ENCODE measurements at places on chromosomes 2 and 18.

DNA sequence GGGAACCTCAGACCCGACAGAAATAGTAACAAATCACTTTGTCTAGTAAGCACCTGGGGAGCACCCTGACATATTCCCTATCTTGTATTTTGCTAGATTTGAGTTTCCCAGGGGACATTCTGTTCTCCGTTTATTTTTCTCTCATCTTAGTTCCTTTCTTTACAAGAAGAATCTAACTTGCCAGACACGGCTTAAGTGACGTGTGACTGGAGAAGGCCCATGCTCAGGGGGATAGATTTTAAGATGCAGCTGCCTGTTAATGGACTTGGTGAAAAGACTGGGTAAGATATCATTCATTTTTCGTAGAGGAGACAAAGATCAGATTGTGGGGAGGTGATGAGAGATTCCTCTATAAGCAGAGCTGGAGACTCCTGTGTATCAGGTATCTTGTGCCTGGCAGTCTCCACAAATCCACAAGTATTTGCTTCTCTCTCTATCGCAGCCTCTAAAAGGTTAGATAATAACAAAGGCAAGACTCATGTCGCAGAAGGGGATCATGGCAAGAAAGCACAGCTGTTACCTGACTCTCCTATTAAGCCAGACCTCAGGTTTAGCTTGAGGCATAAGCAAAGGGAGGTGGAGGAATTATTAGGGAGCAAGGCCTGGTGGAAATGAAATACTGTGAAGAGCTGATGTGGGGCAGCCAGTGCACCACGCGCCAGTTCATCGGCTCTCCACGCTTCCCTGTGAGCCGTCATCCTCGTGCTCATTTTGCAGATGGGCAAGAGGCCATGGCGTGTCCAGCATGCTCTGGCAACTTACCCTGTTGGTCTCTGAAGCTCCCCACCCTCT, 347.2 kb upstream of the TNP1 start:
- no peak for DNase-seq

DNA sequence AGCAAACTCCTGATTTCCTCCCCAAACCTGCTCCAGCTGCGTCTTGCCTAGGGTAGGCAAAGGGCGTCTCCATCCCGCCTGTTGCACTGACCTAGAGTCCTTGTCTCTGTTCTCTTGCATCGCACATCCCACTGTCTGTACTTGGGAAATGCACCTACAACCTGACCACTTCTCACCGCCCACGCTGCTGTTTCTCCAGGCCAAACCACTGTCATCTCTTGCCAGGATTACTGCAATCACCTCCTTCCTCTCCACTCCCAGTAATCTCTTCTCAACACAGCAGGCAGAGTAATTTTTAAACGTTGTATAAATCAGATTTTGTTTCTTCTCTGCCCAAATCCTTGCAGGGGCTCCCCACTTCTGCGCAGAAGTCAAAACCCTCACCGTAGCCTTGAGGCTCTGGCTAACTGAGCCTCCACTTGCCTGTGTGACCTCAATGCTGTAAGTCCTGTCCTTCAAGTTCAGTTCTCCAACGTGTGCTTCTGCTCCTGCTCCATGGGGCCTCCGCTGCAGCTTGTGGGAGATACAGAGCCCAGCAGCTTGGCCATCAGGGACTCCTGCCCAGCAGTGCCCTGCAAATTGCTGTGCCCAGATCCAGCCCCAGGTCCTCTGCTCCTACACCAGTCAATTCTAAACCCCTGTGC, 27.7 kb upstream of the SEMA4C start:
- no peak for DNase-seq

DNA sequence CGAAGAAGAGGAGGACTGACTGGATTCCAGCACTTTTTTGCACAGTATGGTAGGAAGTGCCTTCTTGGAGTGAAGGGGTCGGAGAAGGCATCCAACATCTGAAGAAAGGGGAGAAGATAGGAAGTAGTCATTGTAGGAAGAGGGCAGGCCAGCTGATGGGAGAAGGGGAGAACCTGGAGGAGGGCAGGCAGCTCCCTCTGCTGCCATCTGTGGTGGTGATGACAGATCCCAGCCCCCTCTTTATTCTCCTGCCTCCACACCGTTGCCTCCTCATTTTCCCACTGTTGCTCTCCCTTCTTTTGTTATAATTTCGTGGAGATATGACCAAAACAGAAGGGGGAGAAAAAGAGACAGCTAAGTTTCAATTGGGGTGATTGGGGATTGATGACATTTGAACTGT, 2.9 kb upstream of the SCYGR2 start:
- no peak for DNase-seq

DNA sequence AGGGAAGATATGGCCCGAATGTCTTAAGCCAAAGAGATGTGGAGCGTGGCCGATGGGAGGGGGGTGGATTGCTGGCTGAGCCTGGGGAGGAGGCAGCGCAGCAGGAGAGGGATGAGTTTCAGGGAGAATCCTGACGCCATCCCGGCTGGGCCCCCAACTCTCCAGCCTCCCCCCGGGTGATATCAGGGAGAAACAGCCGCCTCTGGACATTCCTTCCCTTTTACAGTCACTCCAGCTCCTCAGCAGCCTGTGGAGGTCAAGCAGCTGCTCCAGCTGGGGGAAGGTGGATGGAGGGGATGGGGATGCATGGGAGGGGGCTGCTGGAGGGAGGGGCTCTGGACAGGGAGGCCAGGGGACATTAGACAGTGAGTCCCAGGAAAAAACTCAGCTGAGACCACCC, 9.5 kb upstream of the DES start:
- DNase-seq, result no peak

DNA sequence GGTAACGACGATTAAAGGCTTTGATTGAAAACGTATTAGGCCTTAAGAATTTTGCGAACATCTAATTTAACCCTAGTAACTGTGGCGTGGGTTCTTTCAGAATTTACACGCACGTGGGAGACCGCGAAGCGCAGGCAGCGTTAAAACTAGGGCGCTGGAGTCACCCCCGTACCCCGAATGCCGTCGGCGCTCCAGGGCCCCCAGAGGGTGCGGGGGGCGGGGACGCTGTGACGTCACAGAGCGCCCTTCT, 673 bp upstream of the SMCHD1 start:
- DNase-seq, result no peak

- no peak for DNase-seq
These were observed 156.8 kb upstream of the RBMS1 start for GRCh38 chr2:160650196-160651118.

GRCh38 chr2:20431301-20431698, 15.6 kb upstream of the RHOB start:
- DNase-seq, result no peak

- DNase-seq, result no peak
These were observed 35.0 kb upstream of the GLI2 start for GRCh38 chr2:120700659-120701058.

GRCh38 chr2:25043241-25043867, 1.5 kb downstream of the EFR3B start:
- DNase-seq, result no peak

DNA sequence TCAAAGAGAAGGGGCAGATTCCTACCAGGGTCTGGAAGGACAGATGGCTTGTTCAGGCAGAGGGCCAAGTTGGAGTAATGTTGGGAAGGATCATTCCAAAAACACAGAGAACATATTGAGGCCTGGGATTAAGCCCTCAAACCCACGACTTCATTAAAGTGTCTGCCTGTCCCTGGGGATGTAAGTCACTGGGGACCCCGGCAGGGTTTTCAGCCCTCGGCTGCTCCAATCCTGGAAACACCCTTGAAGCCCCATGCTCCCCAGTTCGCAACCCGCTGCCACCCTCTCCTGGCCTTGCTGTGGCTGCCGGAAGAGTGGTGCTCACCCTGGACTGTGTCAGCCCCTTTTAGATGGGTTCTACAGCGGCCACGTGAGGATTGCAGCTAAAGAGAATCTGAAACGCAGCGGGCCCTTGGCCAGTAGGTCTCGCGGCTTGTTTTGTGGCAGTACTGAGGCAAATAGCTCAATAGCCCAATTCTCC, 79.9 kb downstream of the EPAS1 start:
- DNase-seq, result no peak

DNA sequence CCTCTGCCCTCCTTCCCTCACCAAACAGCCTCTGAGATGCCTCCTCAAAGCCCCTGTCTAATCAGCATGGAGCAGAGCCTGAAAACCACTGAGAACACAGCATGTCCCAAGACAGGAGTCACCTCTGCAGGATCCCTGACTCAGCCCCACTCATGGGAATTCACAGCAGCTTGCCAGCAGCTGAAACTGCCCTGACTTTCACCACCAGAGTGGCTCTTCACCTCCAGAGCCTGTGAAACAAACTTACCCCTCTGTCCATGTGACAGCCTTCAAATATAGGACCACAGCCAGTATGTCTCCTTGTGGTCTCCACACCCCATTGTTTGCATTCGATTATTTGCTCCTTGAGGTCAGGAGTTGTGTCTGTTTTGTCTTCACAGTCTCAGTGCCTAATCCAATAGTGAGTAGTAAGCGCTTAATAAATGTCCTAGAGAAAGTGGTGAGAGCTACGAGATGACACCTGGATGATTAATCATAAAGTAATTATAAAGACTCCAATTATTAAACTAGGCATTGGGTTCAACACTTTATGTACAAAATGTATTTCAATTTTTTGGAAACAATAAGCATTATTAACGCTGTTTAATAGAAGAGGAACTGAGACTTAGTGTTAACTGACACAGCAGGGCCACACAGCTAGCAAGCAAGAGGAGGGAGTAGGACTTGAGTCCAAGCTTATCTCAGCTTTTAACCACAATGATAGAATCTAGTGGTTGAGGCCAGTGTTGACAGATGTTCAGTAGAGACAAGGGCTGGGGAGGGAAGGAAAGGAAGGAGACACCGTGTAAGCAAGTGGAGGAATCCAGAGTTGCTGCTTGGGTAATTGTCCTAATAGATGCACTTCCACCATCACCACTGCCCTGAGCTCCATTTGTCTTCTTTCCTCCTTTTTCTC, 358.7 kb upstream of the TNP1 start:
- DNase-seq, result no peak

- DNase-seq, result no peak
These were observed 8.2 kb upstream of the HNRNPA3 start for GRCh38 chr2:177204417-177204816.

DNA sequence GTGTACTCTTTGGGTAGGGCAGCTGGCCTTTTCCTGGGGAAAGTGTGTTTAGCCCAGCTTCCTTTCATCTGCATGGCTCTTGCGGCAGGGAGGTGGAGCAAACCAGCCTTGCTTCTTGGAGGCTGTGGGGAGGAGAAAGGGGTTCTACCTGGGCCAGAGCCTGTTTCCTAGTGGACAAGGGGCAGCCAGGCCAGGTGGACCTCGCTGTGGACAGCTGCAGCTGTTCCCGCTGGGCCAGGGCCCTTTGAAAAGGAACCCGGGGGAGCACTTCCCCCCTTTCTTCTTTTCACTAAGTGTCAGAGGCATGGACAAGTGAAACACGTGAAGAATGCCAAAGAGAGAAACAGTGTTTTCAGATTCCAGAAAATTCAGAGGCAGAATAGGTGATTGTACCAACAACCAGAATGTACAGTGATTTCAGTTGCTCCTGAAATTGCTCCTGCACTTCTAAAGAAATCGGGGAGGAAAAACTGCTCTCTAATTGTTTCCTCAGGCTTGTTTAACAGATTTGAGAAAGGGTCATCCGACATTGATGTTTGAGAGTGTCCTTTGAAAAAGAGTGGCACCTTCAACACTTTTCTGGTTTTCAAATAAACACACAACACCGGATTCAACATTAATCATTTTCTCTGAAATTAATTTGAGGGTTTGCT, 3.9 kb downstream of the GLI2 start:
- DNase-seq, result no peak

DNA sequence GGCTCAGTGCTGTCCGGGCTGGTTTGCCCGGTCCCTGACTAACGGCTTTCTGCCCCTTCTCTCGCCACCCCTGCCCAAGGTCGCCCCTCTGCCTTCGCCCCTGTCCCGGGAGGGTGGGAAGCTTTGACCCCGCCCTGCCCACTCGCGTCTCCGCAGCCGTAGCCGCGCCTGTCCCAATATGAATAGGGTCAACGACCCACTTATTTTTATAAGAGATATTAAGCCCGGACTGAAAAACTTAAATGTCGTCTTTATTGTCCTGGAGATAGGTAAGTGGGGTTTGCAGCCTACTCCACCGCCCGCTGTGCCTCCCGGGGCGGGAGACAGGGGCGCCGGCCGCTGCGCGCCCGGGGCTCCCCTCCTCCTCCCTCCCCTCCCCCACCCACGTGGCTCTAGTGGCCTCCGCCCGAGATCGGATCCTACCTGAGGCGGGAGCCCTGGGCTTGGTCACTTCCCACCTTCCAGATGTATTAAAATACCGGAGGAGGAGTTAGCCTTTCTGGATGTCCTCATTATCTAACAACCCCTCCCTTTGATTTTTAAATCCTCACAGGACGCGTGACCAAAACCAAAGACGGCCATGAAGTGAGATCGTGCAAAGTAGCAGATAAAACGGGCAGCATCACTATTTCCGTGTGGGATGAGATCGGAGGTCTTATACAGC, 633 bp downstream of the NABP1 start:
- DNase-seq, result peak; percentile 11

GRCh38 chr2:64932371-64933216, 56.6 kb upstream of the SLC1A4 start:
- no peak for DNase-seq

DNA sequence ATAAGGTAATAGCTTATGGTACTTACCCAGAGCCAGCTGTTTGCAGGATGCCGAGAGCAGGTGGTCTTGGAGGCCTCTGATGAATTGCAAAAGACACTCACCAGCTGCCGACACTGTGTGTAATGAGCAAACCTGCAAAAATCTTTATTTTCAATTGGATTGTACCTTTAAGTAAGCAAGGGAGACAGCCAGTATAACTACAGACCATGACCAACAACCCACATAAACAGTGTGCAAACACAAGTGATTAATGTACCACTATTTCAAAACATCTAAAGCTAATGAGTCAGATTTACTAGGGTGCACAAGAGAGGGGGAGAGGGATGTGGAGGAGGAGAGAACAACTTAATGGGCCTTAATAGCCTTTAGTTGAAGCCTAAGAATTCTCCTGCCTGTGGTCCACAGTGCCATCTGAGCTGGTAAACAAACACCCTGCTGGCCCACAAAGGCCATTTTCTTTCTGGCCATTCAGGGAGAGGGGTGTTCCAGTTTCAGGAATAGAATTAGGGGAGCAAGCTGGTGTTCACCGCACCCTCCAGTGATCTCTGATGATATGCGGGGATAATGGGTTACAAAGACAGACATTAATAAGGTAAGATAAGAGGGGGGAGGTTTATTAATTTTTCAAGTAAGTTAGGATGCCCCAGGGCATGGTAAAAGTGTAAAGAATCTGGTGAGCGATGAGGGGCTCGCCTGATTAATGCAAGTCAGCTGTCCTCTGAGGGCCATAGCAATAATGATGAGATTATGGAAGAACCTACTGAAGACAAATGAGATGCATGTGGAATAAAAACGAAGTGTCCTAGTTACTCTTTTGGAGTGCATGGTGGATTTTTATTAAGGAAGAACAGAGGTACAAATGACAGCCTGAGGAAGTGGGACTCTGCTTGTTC, 196.4 kb downstream of the HRH4 start:
- peak; percentile 73 for DNase-seq
